NCI-H2081 (cell line): ENCODE measurements at places on chromosomes 2 and 18.

DNA sequence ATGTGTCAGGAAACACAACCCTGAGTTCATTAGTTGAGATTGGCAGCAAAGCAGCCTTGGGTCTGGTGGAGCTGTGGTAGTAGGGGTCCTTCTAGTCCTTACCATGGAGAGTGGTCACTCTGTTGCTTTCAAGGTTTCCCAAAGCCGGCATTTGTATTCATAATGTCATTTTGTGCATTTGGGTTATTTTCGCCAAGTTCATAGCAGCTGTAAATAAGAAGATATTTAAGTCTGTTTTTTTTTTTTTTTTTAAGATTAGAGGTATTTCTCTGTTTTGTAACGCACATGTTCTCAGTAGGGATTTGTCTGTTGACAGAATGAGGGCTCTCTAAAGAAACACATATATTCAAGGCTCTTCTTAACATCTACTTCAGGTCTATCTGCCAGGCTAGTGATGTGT, 114.1 kb downstream of the PRPF40A start:
- no peak for DNase-seq

DNA sequence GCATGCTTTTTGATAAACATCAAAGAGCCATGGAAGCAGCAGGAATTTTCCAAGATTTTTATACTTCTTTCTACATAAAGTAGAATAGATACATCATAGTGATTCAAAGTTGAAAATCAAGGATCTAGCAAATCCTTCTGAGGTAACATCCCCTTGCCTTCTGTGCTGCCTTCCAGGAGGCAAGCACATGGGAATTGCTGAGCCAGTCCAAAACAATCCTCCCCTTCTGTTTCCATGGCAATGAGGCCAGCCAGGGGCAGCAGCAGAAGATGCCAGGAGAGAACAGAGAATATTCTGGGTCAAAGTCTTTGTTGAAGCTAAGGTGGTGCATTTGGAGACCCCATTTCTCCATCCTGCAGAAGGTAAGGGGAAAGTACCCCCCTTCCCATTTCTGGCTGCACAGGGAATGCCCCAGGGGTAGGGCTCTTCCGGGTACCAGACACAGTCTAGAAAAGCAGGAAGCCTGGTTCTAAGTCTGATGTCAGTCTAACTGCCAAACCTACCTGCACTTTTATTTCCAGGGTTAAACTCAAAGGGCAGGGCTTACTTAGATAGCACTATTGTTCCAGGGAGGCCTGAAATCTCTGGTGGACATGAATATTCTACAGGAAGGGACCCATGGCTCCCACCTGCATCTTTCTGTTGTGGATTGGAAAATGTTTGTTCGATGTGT, 22.1 kb downstream of the CENPA start:
- no peak for DNase-seq

DNA sequence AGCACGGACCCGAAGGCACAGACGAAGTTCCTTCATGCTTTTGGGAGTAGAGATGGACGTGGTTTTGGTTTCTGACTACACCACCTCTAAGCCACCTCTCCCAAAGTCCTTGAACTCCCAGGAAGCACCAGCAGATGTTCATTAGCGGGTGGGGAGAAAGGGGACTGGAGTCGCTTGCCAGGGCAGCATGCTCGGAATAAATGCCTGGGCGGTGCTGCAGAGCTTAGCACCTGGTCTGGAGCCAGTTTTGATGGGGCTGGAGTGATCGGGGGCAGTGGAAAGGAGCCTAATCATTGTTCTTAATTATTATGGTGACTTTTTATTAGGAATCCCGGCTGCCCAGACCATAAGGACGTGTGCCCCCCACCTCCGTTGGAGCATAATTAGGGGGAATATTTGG, 220.8 kb downstream of the TFCP2L1 start:
- DNase-seq: no peak

- DNase-seq: no peak
Measured at GRCh38 chr2:220935789-220936321, 636.2 kb downstream of the EPHA4 start.

DNA sequence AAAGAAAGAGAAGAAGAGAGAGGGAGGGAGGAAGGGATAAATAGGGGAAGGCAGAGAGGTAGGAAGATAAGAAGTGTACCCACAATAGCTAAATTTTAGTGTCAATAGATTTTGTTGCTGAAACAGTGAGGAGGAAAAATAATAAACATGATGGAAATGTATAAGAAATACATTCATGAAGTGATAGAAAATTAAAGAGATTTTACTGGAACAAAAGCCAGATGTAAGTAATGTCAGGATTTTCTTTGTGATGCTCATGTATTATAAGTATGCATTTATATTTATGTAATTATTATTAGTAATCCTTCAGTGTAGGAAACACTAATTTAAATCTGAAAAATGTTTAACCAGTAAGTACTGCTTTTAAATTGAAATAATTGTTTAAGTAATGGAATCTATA, 1125.2 kb upstream of the FANCL start:
- DNase-seq: no peak

GRCh38 chr2:24785671-24786321, 7.4 kb downstream of the PTRHD1 start:
- DNase-seq: peak; percentile 51

DNA sequence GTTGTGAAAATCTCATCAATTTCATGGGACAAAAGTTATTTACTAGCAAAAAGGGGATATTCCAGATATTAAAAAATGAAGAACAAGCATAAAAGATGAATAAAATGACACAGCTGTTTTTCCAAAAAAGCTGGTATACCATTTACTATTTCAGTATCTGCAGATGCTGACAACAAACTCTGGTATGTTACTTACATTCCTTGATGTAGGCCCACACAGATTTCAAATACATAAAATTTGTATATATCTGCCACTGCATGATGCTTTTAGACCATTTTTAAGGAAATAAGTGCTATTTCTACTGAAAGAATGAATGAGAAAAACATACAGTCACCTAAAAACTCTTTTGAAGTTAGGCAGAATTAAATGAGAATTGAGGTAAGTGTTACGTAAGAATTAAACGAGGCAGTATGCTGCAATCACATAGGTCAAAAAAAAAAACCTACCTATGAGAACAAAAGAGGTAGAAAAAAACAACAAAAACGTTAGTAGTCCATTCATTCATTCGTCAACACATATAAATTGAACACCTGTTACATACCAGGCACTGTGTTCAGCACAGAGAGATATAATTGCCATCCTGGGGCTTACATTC, 32.5 kb downstream of the ARL5A start:
- DNase-seq: no peak

GRCh38 chr2:144325086-144325485, 194.8 kb downstream of the ZEB2 start:
- no peak for DNase-seq

DNA sequence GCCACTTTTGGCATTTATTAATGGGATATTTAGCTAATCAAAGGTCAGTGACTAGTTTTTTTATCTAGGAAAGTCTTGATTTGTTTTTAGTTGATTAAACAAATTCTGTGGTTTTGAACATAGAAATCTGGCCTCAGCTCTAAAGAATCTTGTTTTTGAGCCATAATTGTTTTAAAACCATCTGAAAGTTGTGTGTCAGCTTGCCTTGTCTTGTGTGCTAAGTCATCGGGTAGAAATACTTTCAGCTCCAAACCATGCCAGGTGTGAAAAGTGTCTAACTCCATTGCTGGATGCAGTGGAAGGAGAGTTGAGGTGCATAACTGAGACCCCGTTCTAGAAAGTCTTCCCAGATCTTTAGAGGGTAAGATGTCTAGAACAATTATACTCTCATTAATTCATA, 22.7 kb downstream of the FARP2 start:
- DNase-seq: no peak

DNA sequence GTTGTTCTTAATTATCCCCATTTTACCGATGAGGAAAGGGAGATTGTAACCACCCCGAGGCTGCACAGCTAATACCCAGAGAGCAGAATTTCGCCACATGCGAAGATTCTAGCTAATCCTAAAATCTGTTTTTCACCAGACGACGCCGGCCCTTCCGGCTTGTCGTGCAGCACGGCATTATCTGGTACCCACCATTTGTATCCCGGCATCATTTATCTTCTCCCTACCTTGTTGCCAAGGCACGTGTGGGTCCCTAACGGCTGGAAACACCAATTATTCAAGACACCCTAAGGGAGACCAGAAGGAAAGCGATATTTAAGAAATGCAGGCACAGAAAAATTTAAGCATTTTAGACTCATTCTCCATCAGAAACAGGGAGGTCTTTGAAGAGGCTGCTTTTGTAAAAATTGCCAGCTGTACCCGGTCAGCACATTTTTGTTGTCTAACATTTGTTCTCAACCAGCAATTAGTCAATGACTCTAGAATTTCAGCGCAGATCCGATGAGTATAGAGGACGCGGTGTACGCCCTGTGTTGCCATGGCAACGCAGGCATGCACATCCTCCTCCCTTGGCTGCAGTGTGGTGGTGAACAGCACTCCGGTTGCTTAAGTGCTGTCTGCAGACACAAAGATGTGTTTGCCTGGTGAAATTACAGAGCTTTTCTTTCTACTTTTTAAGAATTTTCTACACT, 111.6 kb downstream of the AGAP1 start:
- DNase-seq: peak; percentile 79

DNA sequence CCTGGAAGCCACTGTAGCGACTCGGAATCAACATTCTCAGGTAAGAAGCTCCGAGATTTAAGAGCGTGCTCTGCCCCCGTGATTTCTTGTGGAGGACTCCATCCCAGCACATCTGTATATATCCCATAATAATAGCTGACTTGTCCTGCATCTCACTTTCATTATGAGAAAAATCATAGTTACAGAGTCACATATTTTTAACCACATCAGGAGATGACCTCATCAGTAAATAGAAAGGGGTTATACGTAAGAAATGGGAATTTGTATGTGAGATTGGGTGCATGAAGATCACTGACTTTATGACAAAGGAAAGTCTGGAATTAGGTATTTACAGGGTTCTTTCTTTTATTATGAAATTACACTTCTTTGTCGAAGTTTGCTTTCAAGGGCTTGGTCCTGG, 16.4 kb upstream of the TMEM18 start:
- DNase-seq: no peak

- no peak for DNase-seq
Measured at GRCh38 chr2:9570182-9571060, 14.8 kb upstream of the ADAM17 start.

DNA sequence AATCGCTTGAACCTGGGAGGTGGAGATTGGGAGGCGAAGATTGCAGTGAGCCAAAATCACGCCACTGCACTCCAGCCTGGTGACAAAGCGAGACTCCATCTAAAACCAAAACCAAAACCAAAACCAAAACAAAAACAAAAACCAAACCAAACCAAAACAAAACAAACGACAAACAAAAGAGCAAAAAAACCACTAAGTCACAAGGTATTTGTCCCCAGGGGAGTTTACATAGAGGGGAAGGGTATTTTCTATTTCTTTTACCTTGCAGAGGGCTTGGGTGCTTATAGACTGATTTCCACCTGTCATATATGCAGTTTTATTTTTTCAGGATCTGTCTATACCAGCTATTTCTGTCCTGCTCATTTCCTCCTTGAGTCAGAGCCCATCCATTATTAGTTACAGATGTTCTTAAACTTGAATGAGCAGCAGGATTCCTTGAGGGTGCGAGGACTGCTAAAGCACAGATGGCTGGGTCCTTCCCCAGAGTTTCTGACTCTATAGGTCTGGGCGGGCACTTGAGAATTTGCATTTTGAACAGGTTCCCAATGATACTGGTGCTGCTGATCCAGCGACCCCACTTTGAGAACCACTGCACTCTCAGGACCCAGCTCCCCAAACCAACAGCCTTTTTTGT, 102.2 kb upstream of the UXS1 start:
- no peak for DNase-seq

- DNase-seq: no peak
Measured at GRCh38 chr18:32455361-32455760, 15.3 kb downstream of the GAREM1 start.

GRCh38 chr18:62999392-62999791, 284.1 kb downstream of the PHLPP1 start:
- DNase-seq: no peak

DNA sequence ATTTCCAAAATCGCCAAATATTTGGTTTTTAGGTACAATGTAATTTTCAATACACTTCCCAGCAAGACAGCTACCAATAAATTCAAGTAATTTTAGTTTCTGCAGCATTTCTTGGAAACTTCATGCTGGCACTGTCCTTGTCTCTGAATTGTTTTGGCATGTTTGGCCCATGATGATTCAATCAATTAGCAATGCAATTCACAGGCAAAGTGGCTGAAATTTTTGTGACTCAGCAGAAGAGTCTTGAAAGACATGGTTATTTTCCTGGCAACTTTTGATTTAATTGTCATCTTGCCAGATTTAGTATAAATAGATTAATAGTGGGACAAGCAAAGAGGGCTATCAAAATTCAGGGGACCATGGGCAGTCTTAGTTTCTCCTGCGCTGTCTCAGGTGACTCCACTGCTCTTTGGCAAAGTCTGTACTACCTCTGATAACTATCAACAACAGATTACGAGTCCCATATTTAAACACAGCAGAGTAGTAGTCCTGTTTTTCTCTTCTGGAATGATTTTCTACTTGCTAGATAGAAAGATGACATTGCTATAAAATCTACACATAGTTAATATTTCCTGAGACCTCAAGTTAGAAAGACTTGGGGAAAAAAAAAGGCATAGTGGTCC, 88.9 kb upstream of the CYP26B1 start:
- no peak for DNase-seq

GRCh38 chr2:85830645-85831044, 58.1 kb downstream of the ST3GAL5 start:
- DNase-seq: no peak

GRCh38 chr18:58784601-58785137, 80.0 kb upstream of the ZNF532 start:
- DNase-seq: no peak

- DNase-seq: no peak
Measured at GRCh38 chr2:63999049-63999448, 20.2 kb downstream of the VPS54 start.

DNA sequence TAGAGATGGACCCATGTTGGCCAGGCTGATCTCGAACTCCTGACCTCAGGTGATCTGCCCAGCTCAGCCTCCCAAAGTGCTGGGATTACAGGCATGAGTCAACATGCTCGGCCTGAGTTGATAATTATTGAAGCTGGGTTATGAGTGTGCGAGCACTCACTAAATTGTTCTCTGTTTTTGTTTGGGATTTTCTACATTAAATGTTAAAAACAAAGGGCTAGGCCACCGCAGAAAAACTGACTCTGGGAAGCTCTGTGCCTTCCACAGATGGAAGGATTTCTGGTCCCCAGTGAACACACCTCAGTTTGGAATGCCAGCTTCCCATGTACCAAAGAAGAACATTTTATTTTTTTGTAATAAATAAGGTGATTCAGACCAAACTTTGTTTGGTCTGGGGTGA, 83.0 kb downstream of the XRCC5 start:
- DNase-seq: no peak

- peak; percentile 64 for DNase-seq
Measured at GRCh38 chr2:64865073-64865830, 123.9 kb upstream of the SLC1A4 start.

- DNase-seq: no peak
Measured at GRCh38 chr2:169272010-169272409, 90.3 kb downstream of the LRP2 start.

- no peak for DNase-seq
Measured at GRCh38 chr2:20578895-20579825, 71.7 kb downstream of the HS1BP3 start.

- DNase-seq: no peak
Measured at GRCh38 chr2:40034801-40035200, 255.7 kb upstream of the THUMPD2 start.

- no peak for DNase-seq
Measured at GRCh38 chr2:195734931-195735330, 77.9 kb downstream of the SLC39A10 start.
